Psoas muscle (tissue), 8 donors: ENCODE measurements at places on chromosomes 1 and 21. TPM values are rescaled to one million over a fixed set of nuclear protein-coding genes. Genes with fewer than 3 reads are reported as not detected.

FCRL1 gene
- not detected for total RNA-seq

SGIP1 gene
- total RNA-seq: 1.0 TPM

- no peaks in the 10 kb centered on the region for H3K4me1 ChIP-seq
- no peak overlapping the region for H3K4me3 ChIP-seq
- no peaks in the 10 kb centered on the region for H3K27me3 ChIP-seq
- no peak for DNase-seq
Observed at GRCh38 chr1:203878422-203878821, 17.0 kb downstream of the SNRPE start.

GRCh38 chr1:77994117-77994705 lies 10.5 kb upstream of the DNAJB4 start:
- H3K4me1 ChIP-seq: no peaks in the 10 kb centered on the region
- H3K36me3 ChIP-seq: no peaks in the 10 kb centered on the region
- no peak overlapping the region for H3K4me3 ChIP-seq
- H3K27me3 ChIP-seq: no peaks in the 10 kb centered on the region
- DNase-seq: no peak

DNA sequence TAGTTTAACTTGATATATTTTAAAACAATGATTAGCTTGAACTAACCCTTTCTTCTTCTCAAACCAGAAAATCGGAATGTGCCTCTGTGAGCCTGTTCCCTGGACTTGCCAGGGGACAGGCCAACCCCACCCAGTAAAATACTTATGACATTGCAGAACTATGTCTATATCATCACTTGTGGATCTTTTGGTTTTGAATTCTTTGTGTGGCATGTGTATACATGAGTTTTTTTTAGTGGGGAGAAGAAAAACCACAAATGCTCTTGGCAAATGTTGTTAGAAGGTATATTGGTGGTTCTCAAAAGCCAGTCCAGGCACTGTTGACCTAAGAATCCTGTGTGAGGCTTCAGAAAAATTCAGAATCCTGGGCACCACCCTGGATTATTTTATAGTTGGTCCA lies 347.4 kb downstream of the SIPA1L2 start:
- no peak overlapping the region for H3K27ac ChIP-seq
- H3K4me3 ChIP-seq: no peak overlapping the region
- no peaks in the 10 kb centered on the region for H3K36me3 ChIP-seq
- DNase-seq: no peak

DNA sequence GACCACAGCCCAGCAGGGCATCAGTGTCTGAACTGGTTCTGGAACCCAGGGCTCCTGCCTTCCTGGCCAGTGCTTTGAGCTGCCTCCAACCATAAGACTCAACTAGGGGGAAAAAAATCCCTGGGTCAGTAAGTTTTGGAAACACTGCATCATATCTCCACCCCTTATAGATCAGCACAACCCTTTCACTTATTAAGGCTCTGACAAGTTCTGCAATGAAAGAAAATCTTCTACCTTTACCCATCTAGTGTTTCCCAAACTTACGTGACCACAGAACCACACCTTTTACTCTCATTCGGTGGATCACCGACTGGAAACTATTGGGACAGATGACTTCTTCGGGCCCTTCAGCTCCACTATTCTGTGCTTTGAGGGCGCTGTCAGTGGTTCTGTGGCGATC lies 78.4 kb upstream of the TMEM51 start:
- H3K27me3 ChIP-seq: no peaks in the 10 kb centered on the region
- no peak for DNase-seq
- H3K36me3 ChIP-seq: no peaks in the 10 kb centered on the region
- no peaks in the 10 kb centered on the region for H3K4me1 ChIP-seq
- no peak overlapping the region for H3K27ac ChIP-seq

DNA sequence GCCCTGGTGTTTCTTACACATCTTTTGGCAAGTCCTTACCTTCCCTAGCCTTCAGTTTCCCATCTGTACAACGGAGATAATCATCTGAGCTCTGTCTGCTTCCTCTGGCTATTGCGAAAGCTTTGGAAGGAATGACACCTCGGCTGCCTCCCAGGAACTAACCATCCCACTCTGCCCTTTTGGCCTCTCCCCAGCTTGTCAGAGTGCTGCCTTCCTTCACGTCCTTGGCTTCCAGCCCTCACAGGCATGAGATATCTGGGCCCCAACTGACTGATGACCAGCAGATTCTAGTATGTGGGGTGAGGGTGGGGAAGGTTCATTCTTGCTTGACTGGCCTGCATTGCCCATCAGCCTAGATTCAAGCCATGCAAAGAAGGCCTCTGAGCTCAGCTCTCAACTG lies 253.1 kb upstream of the FGGY start:
- no peaks in the 10 kb centered on the region for H3K36me3 ChIP-seq
- peaks cover 23% of the 10 kb centered on the region for H3K4me1 ChIP-seq
- H3K4me3 ChIP-seq: no peak overlapping the region
- peak overlapping the region; percentile 66 for H3K27ac ChIP-seq
- peak; percentile 83 for DNase-seq

DNA sequence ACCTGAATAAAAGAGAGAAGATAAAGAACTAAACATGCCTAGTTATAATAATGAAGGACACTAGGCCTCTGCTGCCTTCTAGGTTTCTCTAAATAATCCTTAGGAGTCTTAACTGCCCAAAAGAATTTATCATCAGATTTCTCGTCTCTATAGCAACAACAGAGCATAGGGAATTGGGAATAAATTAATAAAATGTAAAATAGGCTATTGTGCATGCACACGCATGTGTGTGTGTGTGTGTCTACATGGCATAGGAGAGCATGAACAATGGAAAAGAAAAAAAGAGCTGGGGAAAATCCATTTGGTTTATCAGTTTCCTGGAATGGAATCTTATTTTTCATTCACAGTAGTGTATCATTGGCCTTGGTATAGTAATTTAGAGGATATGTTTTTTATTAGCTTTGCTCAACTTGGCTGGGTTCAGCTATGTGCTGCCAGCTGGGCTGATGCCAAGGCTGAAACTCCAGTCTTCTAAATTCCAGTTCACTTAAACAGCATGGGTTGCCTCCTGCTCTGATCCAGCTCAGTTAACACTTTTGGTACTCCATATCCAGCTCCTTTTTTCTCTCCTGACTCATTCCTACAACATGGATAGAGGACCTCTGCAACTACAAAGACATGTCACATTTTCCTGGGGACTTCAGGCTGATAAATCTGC lies 80.6 kb upstream of the SLFNL1 start:
- DNase-seq: peak; percentile 93
- H3K4me3 ChIP-seq: no peak overlapping the region
- H3K27ac ChIP-seq: peak overlapping the region; percentile 47
- no peaks in the 10 kb centered on the region for H3K27me3 ChIP-seq
- H3K4me1 ChIP-seq: peaks cover 28% of the 10 kb centered on the region
